ENCODE measurements at places on chromosomes 7 and 10. TPM values are rescaled to one million over a fixed set of nuclear protein-coding genes. Genes with fewer than 3 reads are reported as not detected.

DNA sequence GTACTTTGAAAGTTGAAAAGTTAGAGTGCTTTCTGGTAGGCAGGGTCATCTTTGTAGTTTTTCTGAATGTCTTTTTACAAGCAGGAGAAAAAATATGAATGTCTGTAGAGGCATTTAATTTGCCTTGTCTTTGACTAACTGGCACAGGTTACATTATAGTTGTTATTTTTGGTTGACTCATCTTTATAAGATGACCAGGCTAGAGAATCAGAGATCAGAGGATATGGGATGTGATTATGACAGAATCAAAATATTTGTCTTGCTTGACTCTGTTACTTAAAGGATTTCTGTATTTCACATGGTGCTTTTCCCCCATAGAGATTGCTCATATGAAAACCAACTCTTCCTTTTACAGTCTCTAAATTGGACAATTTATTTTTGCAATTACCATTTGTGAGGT lies 2.4 kb downstream of the ZMYND11 start:
- DNase-seq = no peak

DNA sequence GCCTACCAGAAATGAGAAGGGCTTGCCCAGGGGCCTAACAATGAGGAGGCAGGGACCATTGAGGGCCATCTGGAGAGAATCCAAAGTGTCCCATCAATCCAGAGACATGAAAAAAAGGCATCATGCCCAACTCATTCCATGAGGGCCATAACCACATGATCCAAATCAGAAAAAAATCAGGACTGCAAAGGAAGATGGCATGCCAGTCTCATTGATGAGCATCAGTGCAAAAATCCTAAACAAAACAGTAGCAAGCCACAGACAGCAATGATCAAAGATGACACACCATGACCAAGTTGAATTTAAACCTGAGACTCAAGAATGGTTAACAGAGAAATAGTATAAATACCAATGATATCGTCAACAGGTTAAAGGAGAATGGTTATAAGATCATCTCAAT lies 7.0 kb upstream of the CYP3A4 start:
- DNase-seq = no peak

DNA sequence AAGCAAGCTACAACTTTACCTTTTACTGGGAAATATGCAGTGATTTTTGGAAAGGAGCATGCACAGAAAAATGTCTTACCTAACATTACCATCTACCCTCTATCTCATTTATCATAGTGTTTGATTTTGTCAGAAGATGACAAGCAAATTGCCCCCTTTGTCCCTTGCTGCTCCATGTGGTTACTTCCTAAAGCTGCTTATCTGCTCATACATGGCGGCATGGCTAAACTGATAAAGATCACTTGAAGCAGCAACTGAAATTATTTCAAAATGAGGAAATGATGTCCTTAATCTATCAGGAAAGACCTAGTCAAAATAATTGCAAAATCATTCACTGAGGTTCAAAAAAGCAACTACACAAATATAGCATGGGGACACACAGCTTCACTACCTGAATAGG lies 1198.5 kb upstream of the SORCS1 start:
- no peak for DNase-seq

- no peak for DNase-seq
Measured at GRCh38 chr7:11831156-11831735, 752 bp downstream of the THSD7A start.

DNA sequence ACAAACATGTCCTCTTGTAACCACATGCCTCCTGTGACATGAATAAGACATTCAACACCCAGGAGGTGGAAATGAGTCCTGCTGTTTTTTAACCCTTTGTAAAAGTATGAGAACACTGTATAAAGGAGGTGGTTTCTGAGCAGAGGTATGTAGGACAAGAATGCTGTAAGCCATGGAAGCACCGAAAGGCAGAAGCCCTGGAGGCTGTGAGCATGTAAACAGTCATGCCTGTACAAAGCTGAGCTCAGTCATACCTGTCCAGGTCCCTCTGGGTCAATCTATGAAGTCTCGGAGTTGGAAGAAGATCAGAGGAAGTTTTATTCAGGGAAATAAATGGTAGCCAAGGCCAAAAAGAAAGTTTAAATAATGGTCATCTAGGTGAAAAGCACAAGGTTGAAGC lies 34.7 kb upstream of the XPNPEP1 start:
- no peak for DNase-seq

DNA sequence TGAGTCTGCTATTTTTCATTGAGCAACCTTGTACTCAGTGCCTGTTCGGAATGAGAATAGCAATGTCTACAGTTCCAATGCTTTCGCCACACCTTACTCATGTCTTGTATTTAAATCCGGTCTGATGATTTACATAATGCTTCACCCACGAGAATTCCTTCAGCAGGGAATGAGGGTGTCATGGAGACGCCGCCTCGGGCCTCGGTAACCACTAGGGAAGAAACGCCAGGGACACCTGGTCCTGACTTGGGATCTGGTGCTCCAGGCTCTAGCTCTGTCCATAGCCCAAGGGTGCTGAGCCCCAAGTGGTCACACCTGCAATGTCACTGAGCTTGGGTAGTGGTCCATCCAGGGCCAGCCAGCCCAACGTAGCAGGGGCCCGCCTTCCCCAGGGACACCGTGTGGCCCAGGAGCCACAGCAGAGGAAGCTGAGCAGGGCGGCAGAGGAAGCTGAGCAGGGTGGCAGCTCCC lies 37.4 kb downstream of the PRKAG2 start:
- DNase-seq = no peak

DNA sequence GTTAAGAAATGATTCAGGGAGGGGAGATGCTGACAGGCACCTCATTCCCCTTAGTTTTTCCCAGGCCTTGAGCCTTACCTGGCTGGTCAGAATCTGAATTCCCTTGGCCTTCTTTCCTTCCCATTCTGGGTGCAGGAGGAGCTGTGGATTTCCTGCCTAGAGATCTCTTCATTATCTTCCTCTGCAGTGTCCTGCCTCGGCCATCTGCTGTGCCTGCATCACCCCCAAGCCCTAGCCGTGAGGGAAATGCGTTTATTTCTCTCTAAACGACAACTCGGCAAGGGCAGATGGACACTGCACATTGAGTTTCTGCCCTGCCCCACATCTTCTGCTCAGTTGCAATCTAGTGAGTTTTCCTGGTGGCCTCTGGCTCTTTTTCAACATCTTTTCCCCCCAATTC lies 26.7 kb downstream of the ZCWPW1 start:
- DNase-seq = no peak

DNA sequence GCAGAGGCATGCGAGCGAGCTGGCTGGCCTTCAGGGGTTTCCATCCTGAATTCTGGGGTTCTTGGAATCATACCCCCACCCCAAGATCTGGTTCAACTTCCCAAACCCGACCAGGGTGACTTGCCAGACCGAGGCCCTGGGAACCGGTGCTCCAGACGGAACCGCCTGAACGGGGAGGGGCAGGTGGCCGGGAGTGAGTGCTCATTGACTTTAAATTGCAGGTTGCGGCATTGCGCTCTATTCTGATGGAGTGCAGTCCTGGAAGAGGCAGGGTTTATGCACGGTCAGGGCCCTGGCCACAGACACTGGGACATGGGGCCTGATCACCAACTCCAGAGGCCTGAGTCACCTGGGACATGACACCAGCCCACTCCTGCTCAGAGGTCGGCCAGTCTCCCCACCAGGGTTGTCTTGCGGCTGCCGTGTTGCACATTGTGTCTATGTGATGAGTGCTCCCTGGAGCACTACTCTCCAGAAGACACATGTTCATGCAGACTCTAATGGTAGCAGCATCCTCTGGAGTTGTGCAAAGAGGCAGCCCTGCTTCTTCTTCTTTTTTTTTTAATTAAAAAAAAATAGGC lies 5.8 kb upstream of the DDIT4 start:
- no peak for DNase-seq

GRCh38 chr7:151773797-151774196 lies 103.1 kb downstream of the PRKAG2 start:
- no peak for DNase-seq

- DNase-seq = no peak
Measured at GRCh38 chr10:84366041-84366440, 37.7 kb downstream of the CCSER2 start.

GRCh38 chr7:51619880-51620279 lies 303.3 kb upstream of the COBL start:
- DNase-seq = no peak

GRCh38 chr10:99369126-99369525 lies 40.0 kb downstream of the CNNM1 start:
- no peak for DNase-seq

DNA sequence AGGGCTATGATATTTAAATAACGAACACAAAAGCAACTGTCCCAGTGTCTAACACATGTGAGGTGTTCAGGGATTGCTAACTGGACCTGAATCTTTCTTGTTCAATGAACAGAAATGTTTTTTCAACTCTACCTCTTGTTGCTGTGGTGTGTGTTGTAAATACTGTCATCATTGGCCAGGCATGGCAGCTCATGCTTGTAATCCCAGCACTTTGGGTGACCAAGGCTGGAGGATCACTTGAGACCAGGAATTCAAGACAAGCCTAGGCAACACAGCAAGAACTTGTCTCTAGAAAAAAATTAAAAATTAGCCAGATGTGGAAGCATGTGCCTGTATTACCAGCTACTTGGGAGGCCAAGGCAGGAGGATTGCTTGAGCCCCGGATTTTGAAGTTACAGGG lies 1250.9 kb downstream of the TYW1 start:
- no peak for DNase-seq

DNA sequence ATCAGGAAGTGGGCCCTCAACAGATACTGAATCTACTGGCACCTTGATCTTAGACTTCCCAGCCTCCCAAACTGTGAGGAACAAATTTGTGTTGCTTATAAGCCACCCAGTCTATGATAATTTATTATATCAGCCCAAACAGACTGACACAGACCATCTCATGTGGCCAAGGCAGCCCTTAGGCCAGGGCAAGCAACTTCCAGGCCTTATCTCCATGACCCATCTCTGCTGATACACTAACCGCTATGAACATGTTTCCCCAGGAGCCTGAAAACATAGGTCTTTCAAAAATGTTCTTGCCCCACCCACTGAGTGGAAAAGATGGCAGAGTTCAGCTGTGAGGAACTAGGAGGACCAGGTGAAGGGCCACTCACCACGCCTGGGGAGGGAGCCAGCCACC lies 3.2 kb upstream of the BLOC1S2 start:
- no peak for DNase-seq

- no peak for DNase-seq
Measured at GRCh38 chr7:128812514-128813168, 17.6 kb upstream of the FLNC start.

- peak; percentile 47 for DNase-seq
Measured at GRCh38 chr10:133359554-133359971, 1.7 kb upstream of the FUOM start.

GRCh38 chr10:119183664-119184412 lies 5.2 kb upstream of the PRDX3 start:
- DNase-seq = peak; percentile 37

- DNase-seq = no peak
Measured at GRCh38 chr10:86553639-86554038, 32.0 kb upstream of the WAPL start.

DNA sequence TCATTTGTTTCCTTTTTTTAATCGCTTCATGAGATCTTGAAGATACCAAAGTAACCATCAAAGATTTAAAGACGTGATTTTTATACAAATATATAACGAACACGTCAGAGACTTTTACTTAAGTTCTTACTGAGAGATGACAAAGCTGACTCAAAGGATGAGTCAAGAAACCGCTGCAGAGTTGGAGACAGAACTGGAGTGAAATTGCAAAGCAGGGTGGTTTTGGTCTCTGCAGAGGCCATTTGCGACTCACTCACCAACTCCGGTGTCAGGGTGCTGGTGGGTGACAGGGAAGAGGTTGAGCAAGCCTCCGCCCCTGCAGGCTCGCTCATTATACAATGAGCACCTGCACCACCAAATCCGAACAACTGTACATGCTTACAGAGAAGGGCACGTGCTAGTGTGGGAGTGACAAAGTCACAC lies 75.2 kb downstream of the DNAJB6 start:
- DNase-seq = peak; percentile 82

DNA sequence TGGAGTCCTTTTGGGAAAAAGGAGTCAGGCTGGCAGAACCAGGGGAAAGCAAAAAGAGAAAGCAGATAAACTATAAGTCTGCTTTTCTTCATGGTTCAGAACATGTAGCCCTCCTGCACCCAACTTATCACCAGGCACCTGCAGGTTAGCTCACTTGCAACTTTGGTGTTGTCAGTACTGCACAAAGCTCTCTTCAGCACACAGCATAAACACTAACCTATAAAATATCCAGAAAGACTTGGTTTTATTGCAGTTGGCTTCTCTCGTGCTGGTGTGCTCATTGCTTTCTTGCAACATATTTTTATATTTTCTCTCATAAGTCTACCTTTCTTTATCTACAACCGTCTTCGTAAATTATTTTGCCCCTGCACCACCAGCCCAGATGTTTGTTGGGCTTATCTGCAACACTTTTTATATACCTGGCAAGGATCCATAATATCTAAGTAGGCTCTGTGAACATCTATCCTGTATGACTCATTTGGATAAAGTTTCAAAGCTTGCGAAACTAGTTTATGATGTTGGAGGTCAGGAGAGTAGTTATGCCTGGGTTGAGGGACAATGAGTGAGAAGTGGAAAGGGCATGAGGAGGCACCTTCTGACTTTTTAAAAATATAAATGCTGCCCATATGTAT lies 164.6 kb downstream of the ANKRD30A start:
- no peak for DNase-seq

The SNCG gene
- total RNA-seq = not detected

The JAKMIP3 gene
- 0.34 TPM for total RNA-seq

The SCART1 gene
- 1.4 TPM for total RNA-seq

The ABCB1 gene
- total RNA-seq = 4.5 TPM

The CYP2C19 gene
- total RNA-seq = not detected

The GRID2IP gene
- 0.05 TPM for total RNA-seq

The HOXA6 gene
- total RNA-seq = not detected

The KIF11 gene
- total RNA-seq = 59.1 TPM

The MXI1 gene
- 75.7 TPM for total RNA-seq

The DPCD gene
- 15.5 TPM for total RNA-seq

The RBM20 gene
- 0.05 TPM for total RNA-seq

The TMEM225B gene
- total RNA-seq = 0.58 TPM

The IGFBP1 gene
- total RNA-seq = not detected

The CLDN4 gene
- total RNA-seq = 0.16 TPM

Data from activated CD4-positive, alpha-beta T cell treated with anti-CD3 and anti-CD28 coated beads for 36 hours (primary cell).